Kidney epithelial cell (primary cell): ENCODE measurements at places on chromosomes 5 and 9. TPM values are rescaled to one million over a fixed set of nuclear protein-coding genes. Genes with fewer than 3 reads are reported as not detected.

The CAMK2A gene
- total RNA-seq, result not detected in 2 replicates

The ECPAS gene
- 67.0 and 70.2 TPM in 2 replicates for total RNA-seq

The LCN10 gene
- total RNA-seq, result 0.21 TPM in 1 of 2 replicates, not detected in the other

The TMEM252 gene
- total RNA-seq, result not detected in 2 replicates

The GGTA1 gene
- not detected in 2 replicates for total RNA-seq

DNA sequence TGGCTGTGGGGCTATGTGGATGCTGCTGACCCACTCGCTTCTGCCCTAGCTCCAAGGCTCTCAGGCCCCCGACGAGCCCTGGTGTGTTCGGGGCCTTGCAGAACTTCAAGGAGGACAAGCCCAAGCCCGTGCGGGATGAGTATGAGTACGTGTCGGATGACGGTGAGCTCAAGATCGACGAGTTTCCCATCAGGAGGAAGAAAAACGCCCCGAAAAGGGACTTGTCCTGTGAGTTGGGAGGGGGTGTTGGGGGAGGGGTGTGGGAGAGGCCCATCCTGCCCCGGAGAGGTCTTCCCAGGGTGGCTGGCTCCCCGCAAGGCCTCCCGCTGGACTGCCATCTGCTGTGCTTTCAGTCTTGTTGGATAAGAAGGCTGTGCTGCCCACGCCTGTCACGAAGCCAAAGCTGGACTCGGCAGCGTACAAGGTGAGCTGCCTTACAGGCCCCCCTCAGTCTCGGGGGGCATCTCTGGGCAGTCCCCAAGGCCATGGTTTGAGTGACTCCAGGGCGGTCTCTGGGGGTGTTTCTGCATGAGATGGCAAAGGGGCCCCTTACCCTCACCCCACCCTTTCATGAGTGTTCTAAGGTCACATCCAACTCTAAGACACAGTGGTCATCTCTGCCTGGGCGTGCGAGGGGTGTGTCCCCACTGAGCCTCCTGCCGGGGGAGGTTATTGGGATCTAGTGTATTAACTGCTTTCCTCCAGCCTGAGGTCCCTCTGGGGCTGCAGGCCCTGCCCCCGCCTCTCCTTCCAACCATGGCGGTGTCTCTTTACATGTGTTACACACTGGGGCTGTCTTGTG lies 89.5 kb downstream of the PHF2 start:
- no peak for DNase-seq

DNA sequence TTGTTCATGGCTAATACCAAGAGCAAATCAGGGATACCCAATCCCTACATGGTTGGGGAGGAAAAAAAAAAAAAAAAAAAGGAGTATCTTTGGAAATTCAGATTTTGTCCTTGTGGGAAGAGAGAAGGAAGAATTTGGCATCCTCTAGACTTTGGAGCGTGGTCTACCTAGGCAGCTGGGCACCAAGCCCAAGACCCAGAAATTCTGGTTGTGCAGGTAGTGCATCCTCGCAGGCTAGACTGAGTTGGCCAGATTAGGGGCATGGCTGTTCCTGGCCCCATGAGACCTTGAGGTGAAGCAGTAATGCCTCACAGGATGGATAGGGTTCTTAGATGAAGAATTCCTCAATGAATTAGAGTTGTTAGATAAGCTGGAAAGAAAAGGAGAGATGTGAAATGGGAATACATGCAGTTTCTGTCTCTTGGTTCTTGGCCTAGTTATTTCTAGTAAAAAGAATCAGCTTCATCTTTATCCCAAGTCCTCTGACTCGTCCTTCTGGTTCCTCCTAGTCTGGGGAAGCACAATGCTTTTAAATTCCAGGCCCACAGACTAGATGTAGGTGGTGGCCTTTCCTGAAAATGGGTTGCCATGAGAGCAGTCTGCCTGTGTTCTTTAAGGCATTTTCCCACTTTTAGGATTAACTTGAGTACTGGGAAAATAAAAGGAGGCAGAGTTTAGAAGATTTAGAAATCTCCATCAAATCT lies 140.5 kb upstream of the RUSC2 start:
- DNase-seq, result no peak

DNA sequence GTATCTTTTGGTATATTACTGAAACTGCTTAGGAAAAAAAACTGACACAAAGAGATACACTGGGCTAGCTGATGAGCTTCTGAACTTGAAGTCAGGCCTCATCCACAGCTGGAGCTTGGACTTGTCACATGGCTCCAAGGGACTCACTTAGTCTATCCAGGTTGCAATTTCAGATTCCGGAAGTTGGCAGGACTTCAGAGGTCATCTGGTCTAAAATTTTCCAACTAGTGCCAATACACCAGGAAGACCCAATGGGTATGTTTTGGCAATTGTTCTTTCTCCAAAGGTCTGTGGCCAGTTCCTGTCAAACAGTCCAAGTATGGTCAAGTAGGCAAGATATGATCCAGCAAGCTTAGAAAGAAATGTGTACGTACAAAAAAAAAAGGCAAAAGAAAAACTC lies 36.7 kb downstream of the MRPS27 start:
- DNase-seq, result no peak
